GM23248 (cell line): ENCODE measurements at places on chromosomes 1 and 21. TPM values are rescaled to one million over a fixed set of nuclear protein-coding genes. Genes with fewer than 3 reads are reported as not detected.

DNA sequence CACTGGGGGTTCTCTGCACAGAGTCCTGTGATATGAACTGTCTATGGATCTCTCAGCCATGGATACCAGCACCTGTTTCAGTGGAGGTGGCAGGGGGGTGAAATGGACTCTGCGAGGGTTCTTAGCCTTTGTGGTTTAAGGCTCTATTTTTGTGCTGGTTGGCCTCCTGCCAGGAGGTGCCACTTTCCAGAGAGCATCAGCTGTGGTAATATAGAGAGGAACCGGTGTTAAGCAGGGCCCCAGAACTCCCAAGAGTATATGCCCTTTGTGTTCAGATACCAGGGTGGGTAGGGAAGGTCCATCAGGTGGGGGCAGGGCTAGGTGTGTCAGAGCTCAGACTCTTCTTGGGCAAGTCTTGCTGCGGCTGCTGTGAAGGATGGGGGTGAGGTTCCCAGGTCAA, 330.0 kb upstream of the PLD5 start:
- no peak for DNase-seq

The DMBX1 gene
- not detected in 2 replicates for total RNA-seq

DNA sequence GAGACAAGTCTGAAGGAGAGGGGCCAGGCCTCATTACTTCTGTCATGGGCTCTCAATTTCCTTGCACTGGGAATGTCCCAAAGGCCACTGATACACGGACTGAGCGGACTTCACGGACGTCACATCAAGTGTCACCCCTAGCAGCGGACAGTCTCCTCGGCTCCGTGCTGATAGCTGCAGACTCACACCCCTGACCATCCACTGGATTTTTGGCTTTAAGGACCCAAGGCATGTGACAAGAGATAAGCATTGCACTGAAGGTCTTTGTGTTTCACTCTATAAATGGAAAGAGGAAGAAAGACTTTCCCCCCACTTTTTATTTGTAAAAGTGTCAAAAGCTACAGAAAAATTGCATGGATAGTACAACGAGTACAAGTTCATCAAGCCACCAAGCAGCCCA, 200.4 kb upstream of the FGGY start:
- no peak for DNase-seq

The UCHL5 gene
- 17.5 and 22.5 TPM in 2 replicates for total RNA-seq

The ADAMTSL4 gene
- total RNA-seq = 27.6 and 27.9 TPM in 2 replicates

The LEFTY2 gene
- total RNA-seq = not detected in 2 replicates

DNA sequence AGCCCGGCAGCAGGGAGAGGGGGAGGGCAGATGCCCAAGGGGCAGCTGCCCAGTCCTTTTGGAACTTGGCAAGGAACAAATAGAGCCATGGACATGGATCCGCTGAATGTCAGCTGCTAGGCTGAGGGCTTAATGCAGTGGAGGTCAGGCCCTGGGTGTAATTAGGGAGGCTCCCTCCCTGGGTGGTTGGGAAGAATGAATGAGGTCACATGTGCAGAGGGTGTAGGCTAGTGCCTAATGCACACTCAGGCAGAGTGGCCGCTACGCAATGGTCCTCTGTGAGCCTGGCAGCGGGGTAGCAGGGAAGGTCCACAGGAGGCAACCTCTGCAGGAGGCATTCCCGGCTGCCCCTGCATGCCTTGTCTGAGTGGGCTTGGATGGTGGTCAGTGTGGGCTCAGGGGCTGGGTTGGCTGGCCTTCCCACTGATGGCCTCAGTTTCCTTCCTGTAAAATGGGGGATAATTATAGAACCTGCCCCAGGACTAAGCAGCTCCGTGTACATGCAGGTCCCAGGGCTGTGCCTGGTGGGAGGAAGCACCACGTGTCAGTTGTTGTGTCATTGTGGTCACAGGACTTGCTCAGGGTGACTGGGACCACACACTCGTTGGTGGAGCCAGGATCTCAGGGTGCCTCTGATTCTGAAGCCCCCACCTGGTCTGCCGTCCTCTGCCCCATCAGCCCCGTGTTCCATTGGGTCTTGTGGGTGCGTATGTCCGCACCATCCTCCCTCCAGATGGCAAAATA, 81.6 kb upstream of the ACTL8 start:
- DNase-seq = peak; percentile 33

GRCh38 chr1:220207411-220207810, 64.8 kb downstream of the RAB3GAP2 start:
- no peak for DNase-seq

The RRP15 gene
- total RNA-seq = 4.6 and 5.4 TPM in 2 replicates

The GOLT1A gene
- not detected in 2 replicates for total RNA-seq

The PAPPA2 gene
- total RNA-seq = 7.0 and 8.1 TPM in 2 replicates

The FAM3B gene
- not detected in 2 replicates for total RNA-seq

DNA sequence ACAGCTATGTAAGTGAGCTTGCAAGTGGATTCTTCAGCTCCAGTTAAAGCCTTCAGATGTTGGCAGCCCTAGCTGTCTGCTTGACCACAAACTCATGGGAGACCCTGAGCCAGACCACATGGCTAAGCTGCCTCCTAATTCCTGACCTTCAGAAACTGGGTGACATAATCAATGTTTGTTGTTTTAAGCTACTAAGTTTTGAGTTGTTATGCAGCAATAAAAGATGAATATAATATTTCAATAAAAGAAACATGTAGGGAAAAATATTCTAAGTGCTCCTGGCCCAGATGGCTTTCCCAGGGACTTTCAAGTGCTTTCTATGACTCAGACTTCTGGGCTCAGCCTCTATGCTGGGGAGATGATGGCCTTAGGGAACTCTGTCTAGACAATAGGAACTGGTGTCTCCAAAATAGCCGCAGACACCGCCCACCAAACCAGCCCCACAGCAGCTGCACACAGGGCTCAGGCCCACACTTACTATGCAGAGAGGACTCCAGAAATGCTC, 20.3 kb upstream of the AZIN2 start:
- DNase-seq = peak; percentile 94

DNA sequence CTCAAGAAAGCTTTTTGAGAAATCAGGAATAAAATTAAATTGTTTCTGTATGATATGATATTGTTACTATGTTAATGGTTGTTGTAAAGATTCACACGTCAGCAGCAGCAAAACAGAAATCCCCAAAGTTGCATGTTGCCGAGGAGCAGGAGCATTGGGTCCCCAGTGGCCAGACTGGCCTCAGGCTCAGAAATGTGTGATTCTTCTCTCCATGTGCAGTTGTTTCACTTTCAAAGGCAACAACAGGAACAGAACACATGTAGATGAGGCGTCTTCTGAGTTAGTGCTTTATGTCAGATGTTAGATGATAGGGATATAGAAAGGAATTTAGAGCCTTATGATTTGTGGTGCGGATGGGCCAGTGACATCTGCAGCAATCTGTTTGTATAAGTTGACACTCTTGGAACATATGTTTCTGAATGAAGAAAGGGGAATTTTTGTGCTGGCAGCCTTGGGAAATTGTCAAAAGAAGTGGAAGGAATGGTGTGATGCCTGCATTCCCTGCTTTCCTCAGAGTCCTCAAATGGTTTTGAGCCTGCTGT, 2.1 kb upstream of the TTLL7 start:
- no peak for DNase-seq

The ERG gene
- 0.76 and 6.2 TPM in 2 replicates for total RNA-seq

GRCh38 chr21:15064576-15065391, at the start of gene NRIP1:
Gene NRIP1, minus strand, starts transcription at chr21:15065000. Its CDS starts 96,808 bp downstream, at chr21:14968192.
- DNase-seq = peak; percentile 96

The DIO1 gene
- total RNA-seq = not detected in 2 replicates

DNA sequence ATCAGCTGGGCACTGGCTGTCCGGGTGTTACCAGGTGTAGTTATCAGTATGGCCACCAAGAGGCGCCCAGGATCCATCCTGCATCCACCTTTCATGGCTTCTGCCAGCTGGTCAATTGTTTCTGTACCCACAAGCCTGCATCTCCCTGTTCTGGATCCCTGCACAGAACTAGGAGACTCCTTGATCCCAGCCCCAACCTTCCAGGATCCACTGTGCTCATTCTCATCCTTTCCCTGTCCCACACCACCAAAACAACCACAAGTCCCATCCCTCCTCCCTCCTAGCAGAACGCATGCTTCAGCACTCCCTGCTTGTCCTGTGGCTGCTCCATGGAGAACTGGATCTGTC, 27.2 kb upstream of the FOXE3 start:
- peak; percentile 81 for DNase-seq

GRCh38 chr1:184324972-184325371, 61.9 kb upstream of the C1orf21 start:
- no peak for DNase-seq

DNA sequence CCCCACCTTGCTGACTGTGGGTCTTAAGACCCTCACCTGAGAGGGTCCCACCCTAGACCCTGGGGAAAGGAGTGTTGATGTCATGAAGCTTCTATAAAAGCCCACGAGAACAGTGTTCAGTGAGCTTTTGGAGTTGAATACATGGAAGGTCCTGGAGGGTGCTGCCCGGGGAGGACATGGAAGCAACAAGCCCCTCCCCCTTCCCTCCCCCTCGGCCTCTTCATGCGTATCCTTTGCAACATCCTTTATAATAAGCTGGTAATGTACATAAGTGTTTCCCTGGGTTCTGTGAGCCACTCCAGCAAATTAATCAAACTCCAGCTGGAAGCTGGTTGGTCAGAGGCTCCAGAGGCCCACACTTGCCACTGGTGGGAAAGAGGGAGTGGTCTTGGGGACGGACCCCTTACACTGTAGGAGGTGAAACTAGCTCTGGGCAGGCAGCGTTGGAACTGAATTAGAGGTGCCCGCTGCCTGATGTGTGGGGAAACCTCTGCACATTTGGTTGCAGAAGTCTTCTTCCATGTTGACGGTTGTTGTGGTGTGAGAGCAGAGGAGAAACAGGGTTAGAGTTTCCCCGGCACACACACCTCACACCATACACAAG, 14.7 kb upstream of the COL6A1 start:
- no peak for DNase-seq

The USH2A gene
- total RNA-seq = under 0.01 TPM in 1 of 2 replicates, not detected in the other

DNA sequence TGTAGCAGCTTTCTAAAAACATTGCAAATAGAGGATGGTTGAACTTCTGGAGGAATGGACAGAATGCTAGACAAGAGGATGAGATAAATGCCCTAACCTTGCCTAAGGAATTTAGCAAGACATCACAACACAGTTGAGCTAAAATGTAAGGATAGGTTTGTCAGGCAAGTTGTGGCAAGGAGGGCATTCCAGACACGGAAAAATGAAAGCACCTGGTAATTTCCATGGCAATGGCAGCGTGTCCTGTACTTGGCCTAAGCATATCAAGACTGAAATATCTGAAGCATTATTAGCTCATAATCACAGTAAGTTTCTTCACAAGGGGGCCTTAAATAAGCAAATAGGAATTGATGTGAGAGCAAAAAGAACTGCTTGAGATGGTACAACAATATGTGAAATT, 105.1 kb upstream of the USP25 start:
- DNase-seq = no peak

- no peak for DNase-seq
Measured at GRCh38 chr1:62800281-62800680, 16.3 kb downstream of the ATG4C start.

GRCh38 chr1:214425716-214426425, 125.5 kb downstream of the PTPN14 start:
- DNase-seq = peak; percentile 42

GRCh38 chr21:32207406-32207716, 71.5 kb downstream of the MIS18A start:
- DNase-seq = no peak

The RGS4 gene
- 27.9 and 42.9 TPM in 2 replicates for total RNA-seq

GRCh38 chr1:43766086-43766784, 58.9 kb downstream of the ST3GAL3 start:
- no peak for DNase-seq

GRCh38 chr1:32761253-32761877, 55.8 kb downstream of the YARS1 start:
- peak; percentile 84 for DNase-seq

The LCA5L gene
- 1.1 TPM in 2 replicates for total RNA-seq

DNA sequence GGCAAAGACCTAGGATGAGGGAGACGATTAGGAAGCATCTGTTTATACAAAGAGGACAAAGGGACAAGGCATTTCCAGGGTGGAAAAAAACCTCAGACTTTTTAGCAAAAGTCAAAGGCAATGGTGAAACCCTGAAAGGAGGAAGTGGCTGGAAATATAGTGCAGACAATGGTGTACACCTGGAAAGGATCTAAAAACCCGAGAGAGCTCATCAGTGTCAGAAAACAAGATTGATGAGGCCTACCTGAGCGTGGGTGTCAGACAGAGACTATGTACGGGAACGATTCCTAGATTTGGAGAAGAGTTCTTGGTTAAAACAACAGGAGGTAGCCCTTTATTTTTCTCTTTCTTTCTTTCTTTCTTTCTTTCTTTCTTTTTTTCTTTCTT, 68.8 kb upstream of the HUNK start:
- no peak for DNase-seq

The KCNJ9 gene
- total RNA-seq = 0.13 TPM in 1 of 2 replicates, not detected in the other

DNA sequence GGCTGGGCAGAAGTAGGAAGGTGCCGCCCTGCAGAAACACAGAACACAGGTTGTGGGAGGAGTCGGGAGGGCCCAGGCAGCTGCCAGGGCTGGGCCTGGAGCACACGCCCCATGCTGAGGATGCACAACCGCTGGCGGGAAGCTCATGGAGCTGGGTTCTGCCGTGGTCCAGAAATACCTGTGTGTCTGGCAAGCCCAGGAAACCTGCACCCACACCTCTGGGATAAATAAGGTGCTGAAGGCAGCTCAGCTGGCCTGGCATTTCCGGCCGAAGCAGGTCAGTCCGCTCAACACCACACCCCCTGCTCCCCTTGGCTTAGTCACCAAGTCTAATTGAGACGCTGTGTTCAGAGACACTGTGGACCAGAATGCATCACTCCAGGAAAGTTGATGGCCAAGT, 32.1 kb downstream of the CTNNBIP1 start:
- no peak for DNase-seq

GRCh38 chr1:54919367-54920359, 32.7 kb upstream of the DHCR24 start:
- DNase-seq = no peak

The IFI44L gene
- total RNA-seq = not detected in 2 replicates

The KCNE2 gene
- not detected in 2 replicates for total RNA-seq
